SK-N-MC (cell line): ENCODE measurements at places on chromosomes 12 and 14.

- DNase-seq = no peak
Observed at GRCh38 chr12:48197971-48198671, 5.0 kb downstream of the OR10AD1 start.

- DNase-seq = no peak
Observed at GRCh38 chr12:23528316-23528715, 421.2 kb downstream of the SOX5 start.

DNA sequence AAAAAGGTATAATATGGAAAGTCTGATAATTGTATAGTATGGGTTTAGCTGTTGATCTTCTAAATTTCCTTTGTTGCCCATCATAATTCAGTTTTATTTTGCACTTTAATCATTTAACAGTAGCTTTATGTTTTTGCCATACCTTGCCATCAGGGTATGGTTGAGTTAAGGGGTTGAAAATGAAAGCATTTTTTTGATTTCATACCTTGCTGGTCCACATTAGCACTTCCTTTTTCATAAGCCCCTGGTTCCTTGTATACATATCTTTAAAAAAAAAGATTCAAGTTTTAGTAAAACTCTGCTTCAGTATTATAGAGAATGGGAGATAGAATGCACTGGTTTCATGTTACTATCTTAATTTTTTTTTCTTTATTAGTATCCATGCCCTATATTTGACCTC, 71.1 kb downstream of the MIPOL1 start:
- no peak for DNase-seq

DNA sequence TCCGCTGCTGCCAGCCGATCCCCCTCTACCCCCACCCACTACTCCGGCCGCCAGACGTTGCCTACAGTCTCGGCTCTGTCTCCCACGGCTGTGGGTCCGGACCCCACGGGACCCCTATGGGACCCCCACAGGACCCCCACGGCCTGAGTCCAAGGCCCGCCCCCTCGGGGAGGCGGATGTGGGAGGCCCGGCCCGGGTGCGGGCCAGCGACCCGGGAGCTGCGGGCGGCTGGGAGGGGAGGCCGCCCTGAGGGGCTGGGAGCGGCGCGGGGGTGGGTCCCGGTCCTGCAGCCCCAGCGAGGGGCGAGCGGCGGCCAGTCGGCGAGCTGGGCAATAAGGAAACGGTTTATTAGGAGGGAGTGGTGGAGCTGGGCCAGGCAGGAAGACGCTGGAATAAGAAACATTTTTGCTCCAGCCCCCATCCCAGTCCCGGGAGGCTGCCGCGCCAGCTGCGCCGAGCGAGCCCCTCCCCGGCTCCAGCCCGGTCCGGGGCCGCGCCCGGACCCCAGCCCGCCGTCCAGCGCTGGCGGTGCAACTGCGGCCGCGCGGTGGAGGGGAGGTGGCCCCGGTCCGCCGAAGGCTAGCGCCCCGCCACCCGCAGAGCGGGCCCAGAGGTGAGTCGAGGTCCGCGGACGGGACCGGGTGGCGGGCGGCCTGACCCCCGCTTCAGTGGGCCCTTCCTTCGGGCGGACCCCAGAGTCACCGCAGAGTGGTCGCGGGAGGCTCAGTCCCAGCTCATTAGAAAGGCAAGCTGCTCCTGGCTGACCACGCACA, at the start of gene ACVRL1:
Gene ACVRL1, plus strand, starts transcription at position 422 of the 773 bp plus-strand sequence. CDS start 4,971 bp downstream, outside the sequence.
- no peak for DNase-seq

- DNase-seq = no peak
Observed at GRCh38 chr14:69298131-69299071, 38.4 kb downstream of the GALNT16 start.

DNA sequence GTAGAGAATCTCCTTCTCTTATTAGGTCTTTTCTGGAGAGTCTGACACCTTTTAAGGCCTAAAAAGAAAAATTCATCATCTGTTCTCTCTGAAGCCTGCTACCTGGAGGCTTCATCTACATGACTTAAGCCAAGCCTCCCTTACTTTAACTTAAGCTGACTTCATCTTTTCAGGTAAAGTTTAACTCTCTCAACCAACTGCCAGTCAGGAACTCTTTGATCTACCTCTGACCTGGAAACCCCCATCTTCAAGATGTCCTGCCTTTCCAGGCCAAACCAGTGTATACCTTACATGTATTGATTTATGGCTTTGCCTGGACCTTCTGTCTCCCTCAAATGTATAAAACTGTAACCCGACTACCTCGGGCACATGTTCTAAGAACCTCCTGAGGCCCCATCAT, 17.5 kb downstream of the GSTZ1 start:
- no peak for DNase-seq

DNA sequence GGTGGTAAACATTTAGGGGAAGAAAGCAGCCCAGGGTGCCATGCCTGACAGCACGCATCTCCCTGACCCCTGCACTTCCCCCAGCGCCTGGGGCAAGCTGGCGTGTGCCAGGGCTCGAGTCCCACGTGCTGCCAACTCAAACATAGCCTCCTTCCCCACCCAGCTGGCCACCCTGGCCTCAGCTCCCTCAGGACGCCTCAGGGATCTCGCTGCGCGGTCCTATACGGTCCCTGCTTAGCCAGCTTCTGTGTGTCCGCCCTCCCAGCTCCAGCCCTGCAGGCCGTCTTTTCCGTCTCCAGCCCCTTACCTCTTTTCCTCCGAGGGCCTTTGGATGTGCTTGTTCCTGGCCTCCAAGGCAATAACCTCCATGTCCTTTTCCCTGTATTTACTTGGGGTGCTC, 71.0 kb downstream of the TESC start:
- no peak for DNase-seq

DNA sequence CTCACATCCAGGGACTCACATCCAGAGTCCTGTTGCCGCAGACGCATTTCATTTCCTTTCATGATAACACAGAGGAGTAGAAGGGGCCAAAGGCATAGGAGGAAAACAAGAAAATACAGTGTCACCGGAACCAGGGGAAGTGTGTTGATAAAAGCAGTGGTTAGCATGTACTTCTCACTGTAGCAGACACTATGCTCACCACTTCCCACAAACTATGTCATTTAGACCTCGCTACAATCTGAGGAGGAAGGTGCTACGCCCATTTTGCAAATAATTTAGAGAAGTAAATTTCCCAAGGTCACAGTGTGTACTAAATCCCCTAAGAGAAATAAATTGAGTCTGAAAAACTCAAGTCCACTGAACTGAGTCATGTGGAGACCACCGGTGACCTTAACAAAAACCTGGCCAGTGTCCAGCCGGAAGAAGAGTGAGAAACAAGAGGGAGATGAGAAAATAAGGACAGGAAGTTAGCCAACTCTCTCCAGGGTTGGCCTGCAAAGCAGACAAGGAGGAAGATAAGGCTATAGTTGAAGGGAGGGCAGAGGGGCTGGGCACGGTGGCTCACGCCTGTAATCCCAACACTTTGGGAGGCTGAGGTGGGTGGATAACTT, 25.8 kb upstream of the TMCC3 start:
- no peak for DNase-seq

- no peak for DNase-seq
Observed at GRCh38 chr14:46074061-46074460, 577.5 kb downstream of the RPL10L start.

DNA sequence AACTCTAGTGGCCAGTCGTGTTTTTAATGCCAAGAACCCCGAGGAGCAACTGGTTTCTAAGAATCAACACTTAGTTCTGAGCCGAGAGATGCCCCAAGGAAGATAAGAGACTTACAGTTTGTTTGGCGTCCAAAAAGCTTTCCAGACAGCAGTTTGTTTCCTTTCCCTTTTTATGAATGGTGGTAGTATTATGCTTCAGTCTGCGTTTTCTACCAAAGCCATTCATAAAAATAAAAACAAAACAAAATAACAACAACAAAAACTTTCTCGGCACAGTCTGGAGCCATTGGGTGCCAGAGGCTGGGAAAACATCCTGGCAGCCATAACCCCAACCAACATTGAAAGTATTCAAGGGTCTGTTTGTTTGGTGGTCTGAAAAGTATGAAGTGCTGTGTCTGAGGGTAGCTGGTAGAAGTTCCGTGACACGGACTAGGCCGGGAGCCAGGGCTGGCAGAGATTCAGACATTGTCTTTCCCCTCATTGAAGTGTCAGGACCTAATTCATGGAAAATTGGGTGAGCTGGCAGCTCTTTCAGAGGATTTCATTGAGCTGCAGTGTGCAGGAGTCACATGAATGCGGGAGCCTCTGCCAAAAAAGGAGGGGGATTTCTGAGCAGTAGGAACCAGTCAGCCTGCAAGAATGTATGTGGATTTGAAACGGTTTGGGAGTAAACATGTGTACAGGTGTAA, 124.2 kb downstream of the HMGA2 start:
- DNase-seq = no peak

GRCh38 chr14:58918066-58918738, 270.3 kb upstream of the DAAM1 start:
- DNase-seq = no peak

GRCh38 chr12:128801879-128802391, 21.8 kb downstream of the SLC15A4 start:
- no peak for DNase-seq

DNA sequence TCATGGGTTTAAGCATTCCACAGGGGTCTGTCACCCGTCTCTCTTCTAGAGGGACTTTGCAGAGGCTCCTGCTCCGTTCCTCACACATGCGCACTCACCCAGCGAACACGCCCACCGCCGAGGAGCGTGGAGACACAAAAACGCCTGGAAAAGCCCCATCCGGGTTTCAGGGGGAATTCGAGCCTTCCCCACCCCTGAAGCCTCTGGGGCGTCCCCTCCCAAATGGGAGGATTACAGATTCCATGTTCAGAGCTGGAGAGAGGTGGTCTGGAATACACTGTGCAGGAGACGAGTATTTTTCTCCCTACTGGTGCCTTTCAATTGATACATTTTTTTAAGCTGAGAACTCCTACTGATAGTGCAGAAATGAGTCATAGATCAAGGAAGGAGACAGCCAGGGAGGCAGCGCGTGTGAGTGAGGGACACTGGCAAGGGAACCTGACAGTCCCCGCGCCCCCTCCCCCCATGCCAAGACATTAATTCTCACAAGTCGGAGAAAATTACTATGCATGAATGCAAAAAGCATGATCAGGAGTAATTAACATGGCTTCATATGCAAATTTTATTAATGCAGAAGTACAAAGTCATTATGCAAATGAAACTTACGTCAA, 36.9 kb downstream of the BCL11B start:
- no peak for DNase-seq

DNA sequence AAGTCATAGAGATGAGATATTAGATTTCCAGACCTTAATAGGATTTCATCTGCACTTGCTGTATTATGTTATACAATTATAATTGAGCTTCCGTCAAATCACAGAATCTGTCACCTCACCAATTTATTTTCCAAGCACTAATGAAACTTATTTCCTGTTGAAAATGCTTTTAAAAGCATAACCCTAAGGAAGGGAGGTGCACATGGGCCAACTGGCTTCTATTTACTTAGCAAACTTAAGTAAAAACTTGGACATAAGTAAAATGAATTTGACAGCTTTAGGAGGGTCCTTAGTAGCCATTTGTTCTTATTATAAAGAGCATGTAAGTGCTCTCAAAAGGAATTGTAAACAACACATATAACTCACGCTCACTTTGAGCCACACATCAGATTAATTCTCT, 462.2 kb upstream of the TMPO start:
- peak; percentile 58 for DNase-seq

- DNase-seq = no peak
Observed at GRCh38 chr14:74586681-74587362, 25.2 kb downstream of the LTBP2 start.

- DNase-seq = no peak
Observed at GRCh38 chr12:130132831-130133511, 29.3 kb upstream of the FZD10 start.

GRCh38 chr14:59707778-59708561, 131.4 kb upstream of the CCDC175 start:
- no peak for DNase-seq

DNA sequence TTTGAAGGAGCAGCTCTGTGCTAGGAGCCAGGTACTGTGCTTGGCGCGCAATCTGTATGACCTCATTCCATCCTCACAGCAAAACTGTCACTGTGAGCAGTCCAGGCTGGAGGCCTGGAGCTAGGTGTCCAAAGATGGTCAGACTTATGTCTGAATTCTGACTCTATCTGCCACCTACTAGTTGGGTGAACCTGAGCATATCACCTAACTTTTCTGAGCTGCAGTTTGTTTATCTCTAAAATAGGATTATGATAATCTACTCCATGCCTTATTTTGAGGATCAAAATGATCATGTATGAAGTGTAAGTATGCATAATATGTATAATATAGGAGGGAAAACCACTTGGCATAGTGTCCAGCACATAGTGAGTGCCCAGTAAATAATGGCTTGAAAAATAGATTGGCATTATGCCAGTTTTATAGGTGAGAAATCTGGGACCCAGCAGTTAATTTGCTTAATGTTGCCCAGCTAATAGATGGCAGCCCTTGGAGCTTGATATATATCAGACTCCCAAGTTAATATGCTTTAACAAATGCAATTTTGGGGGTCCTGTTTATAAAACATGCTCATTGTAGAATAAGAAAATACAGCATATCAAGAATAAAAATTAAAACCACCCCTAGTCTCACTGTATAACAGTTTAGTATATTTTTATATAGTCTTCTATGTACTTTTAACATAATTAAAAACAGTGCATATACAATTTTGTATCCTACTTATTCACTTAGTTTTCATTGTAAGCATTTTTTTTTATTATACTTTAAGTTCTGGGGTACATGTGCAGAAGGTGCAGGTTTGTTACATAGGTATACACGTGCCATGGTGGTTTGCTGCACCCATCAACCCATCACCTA, 4.5 kb upstream of the JPH4 start:
- no peak for DNase-seq

- no peak for DNase-seq
Observed at GRCh38 chr12:71397433-71397954, 42.1 kb upstream of the LGR5 start.

DNA sequence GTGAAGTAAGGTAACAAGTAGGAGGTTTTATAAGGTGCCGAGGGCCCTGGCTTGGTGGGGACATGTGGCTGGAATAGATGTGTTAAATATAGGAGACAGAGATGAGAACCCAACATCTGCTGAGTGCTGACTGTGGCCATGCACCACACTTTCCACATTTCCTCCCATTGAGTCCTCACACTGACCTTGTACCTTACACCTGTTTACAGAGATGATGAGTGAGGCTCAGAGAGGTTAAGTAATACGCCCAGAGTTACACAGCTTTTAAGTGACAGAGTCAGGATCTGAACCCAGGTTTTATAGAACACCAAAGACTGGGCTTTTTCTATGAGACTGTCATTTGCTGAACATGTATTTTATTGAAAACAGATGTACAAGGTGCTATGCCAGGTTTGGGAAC, 70.8 kb upstream of the LTA4H start:
- no peak for DNase-seq

- no peak for DNase-seq
Observed at GRCh38 chr12:11727133-11727664, 77.7 kb downstream of the ETV6 start.

DNA sequence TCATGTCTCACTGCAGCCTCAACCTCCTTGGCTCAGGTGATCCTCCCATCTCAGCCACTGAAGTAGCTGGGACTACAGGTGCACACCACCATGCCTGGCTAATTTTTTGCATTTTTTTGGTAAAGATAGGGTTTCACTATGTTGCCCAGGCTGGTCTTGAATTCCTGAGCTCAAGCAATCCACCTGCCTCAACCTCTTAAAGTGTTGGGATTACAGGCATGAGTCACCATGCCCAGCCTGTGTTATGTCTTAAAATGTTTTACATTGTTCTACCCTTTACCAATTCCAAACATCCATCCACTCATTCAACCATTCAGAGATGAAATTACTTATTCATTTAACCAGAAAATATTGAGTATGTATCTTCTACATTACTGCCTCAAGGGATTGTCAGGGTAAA, 111.6 kb upstream of the BTG1 start:
- DNase-seq = no peak

GRCh38 chr14:74085047-74085637, 386 bp downstream of the LIN52 start:
- no peak for DNase-seq
